ENCODE measurements at places on chromosomes 16 and 17.

- DNase-seq = no peak
Measured at GRCh38 chr17:61393904-61394629, 5.6 kb upstream of the TBX2 start.

DNA sequence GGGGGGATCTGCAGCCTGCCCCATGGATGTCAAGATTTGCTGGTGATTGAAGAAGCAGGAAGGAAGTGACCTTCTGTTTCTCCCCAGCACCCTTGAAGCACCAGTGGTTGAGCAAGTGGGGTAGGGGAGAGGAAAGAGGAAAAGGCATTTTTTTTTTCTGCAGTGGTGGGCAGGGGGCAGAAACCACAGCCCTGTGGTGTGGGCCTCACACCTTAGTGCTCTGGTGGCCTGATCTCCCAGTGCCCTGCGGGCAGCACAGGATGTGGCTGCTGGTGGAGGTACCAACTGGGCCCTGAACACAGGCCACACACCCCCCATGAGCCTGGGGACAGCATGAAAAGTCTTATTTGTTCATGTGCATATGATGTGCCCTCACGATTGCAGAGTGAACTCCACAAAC is 7.1 kb downstream of the ITGAD start:
- DNase-seq = peak; percentile 90

- no peak for DNase-seq
Measured at GRCh38 chr17:77842528-77843147, 115.9 kb upstream of the TNRC6C start.

- DNase-seq = no peak
Measured at GRCh38 chr16:17160285-17160853, 310.4 kb downstream of the XYLT1 start.

GRCh38 chr16:69937465-69937951 is 13.6 kb upstream of the CLEC18A start:
- DNase-seq = no peak

DNA sequence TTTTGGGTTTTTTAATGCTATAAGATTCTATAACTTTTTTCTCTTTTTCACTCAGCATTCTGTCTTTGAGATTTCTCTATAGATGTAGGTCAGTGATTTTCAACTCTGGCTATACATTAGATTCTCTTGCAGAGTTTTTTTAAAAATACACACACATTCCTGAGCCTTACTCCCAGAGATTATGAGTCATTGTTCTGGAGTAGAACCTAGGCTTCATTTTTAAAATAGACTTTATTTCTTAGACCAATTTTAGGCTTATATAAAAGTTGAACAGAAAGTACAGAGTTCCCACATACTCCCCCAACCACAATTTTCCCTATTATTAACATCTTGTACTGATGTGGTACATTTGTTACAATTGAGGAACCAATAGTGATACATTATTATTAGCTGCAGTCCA is 63.3 kb downstream of the CYB561 start:
- DNase-seq = no peak

DNA sequence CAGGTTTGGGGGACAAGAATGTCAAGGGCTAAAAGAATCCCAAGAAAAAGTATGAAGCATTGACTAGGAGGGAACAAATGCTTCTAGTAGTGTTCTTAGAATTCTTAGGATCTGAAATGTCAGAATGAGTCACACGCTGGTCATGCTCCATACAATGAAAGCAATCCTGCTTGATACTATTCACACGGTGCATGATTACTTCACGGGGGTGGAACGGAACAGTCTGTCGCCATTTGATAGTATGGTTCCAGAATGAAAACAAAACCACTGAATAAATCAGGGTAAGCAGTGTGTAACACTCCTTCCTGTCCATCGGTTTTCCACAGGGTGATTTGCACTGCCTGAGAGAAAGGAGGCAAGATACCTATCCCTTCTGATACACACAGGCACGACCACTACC is 22.9 kb upstream of the YWHAE start:
- DNase-seq = no peak

GRCh38 chr16:11161974-11162373 is 94.0 kb downstream of the SOCS1 start:
- DNase-seq = no peak

GRCh38 chr17:29682987-29683386 is 60.3 kb upstream of the CORO6 start:
- DNase-seq = no peak

GRCh38 chr17:49931416-49932137 is 37.4 kb upstream of the DLX4 start:
- no peak for DNase-seq

DNA sequence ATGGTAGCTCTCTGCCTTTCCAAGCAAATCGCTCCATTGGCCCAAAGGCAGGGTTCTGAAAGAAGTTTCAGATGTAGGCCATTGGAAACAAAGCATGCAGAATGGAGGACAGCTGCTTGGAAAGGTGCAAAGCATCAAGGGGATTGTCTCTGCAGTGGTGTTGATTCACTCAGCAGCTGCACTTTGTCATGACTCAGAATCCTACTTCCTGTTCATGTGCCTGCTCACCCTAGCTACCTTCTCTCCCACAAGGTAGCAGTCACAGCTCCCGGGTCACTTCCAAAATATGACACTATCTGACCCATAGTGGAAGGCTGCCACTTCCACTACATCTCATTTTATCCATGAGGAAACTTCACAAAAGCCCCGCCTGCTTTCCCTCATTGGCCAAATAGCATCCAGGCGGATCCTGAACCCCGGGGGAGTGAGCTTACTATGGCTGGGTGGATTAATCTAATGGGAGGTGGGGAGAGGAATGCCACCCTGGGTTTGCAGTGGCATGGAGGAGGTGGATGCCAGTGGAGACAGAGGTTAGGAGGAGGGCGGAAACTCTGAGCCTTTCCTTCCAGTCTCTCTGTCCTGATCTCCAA is 74.7 kb upstream of the NKD1 start:
- no peak for DNase-seq

GRCh38 chr17:31738067-31738466 is 121.0 kb downstream of the COPRS start:
- DNase-seq = no peak

DNA sequence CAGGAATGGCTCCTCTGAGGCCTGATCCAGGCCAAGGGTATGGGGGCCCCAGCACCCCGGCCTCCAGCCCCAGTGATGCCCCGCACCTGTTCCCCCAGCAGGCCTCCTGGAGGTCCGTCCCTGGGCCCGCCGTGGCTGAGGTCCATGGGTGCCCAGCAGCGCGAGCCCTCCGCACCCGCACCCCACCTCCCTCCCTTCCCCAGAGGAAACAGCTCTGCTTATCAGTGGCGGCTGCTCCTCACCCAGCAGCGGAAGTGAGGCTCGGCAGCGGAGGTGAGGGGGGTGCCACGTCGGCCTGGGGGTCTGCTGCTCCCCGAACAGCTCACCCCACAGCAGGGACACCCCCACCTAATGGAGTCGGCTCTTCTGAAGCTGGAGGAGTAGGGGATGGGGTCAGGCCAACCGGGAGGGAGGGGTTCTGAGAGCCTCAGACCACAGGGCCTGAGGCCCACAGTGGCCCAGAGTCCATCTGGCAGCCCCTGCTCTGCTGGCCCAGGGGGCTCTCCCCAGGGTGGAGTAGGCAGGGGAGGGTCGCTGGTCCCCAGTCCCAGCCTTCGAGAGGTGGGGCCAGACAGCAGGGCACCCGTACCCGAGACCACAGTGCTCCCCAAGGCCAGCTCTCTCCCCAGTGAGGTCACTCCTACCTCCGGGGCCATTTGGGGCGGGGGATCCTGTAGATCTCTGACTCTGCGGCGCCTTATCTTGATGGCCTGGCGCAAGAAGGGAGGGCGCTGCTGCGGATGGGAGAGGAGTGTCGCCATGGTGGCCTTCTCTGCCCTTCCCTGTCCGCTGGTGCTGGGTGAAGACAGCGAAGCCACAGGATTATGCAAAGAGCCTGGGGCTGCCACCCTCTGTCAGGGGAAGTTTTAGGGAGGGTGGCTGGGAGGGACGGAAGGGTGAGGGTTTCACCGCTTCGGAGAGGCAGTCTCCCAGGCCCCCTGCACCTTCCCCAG is at the start of gene UNC13D:
Gene UNC13D, minus strand, starts transcription at position 828 of the 953 bp plus-strand sequence. Its CDS starts 67 bp downstream, at position 761.
- DNase-seq = peak; percentile 23

GRCh38 chr16:455453-455852 is 30.0 kb downstream of the RAB11FIP3 start:
- DNase-seq = no peak

DNA sequence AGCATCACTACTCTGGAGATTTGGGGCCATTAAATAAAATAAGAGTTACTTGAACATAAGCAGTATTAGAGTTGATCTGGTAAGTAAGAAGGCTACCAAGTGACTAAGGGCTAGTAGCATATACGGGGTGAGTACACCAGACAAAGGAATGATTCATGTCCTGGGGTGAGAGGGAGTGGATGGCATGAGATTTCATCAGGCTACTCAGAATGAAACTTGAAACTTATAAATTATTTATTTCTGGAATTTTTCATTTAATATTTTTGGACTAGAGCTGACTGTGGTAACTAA is 2.3 kb downstream of the SLFN5 start:
- no peak for DNase-seq

- DNase-seq = no peak
Measured at GRCh38 chr17:18326039-18326438, 10.9 kb downstream of the SMCR8 start.

GRCh38 chr16:86297866-86298757 is 212.2 kb upstream of the FOXF1 start:
- no peak for DNase-seq

DNA sequence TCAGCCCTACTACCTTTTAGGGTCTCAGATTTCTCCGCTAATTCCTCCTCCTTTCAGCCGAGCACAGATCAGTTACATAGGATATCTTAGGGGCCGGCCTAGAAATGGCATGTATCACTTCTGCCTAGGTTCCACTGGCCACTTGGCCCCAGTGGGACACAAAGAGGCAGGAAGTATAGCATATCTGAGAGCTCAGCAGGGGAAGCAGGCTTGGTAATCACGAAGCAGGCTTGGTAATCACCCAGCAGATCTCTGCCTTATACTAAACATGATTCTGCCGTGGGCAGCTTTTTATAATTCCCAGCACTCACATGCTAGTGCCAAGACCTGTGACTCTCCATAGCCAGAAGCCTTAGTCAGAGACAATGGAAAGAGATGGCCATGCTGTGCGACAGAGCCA is 59.6 kb upstream of the CACNG5 start:
- no peak for DNase-seq

- no peak for DNase-seq
Measured at GRCh38 chr16:88866151-88866920, at the start of gene PABPN1L. PABPN1L (minus strand) TSS chr16:88866660; CDS start chr16:88866606, 54 bp downstream.

DNA sequence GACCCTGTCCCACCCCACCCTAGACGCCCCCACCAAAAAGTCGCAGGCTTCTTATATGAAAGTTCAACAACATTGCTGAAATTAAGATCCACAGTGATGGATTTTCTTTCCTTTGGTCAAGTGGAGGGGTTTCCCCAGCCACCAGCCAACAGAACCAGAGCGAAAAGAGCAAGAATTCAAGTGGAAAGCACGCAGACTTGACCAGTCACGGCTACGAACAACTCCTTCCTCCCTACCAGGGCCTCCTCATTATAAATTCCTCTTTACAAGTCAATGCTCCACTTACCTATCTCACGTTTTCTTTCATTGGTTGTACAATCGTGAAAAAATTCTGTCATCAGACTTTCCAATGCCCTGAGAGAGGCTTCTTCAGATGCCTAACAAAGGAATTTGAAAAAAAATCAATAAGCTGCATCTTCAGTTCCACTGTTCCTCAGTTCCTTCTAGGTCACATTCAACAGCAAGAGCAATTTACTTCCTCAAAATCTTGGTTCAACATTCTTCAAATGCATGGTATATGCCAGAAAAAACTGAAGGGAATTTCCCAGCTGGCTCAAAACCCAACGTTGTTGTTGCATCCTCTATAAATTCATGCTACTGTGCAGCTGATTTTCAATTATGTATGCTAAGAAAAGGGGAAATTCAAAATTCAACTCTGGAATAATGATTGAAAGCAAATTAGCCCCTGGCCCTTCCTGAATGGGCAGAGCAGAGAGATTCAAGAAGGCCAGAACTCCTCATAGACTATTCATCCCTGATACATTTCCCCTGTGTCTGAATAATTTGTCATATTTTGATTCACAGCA is 30.9 kb downstream of the XPO6 start:
- no peak for DNase-seq

GRCh38 chr17:77599699-77600098 is 358.8 kb upstream of the TNRC6C start:
- no peak for DNase-seq

- no peak for DNase-seq
Measured at GRCh38 chr16:89002851-89003830, 26.1 kb upstream of the CBFA2T3 start.

DNA sequence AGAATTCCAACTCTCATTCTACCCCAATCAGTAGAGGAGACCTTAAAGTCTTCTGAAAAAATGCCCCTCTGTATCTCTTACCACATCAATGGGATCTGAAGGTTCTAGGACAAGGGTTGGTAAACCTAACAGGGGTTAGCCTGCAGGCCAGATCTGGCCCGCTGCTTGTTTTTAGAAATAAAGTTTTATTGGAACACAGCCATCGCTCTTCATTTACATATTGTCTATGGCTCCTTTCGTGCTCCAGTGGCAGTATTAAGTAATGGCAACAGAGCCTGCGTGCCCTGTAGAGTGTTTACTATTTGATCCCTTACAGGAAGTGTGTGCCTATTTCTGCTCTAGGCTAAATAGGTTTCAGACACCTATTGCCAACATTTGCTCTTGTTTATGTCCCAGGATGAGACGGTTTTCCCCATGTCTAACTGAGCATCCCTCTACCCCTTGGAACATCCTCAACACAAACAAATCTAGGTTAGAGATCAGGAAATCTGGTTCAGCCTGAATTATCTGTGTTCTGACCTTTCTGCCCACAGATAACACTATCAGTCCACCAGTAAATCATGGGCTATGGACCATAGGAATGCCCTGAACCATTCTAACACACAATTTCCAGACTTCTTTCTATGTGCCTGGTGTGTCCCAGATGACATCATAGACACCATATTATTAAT is 44.2 kb upstream of the ERCC4 start:
- DNase-seq = no peak

DNA sequence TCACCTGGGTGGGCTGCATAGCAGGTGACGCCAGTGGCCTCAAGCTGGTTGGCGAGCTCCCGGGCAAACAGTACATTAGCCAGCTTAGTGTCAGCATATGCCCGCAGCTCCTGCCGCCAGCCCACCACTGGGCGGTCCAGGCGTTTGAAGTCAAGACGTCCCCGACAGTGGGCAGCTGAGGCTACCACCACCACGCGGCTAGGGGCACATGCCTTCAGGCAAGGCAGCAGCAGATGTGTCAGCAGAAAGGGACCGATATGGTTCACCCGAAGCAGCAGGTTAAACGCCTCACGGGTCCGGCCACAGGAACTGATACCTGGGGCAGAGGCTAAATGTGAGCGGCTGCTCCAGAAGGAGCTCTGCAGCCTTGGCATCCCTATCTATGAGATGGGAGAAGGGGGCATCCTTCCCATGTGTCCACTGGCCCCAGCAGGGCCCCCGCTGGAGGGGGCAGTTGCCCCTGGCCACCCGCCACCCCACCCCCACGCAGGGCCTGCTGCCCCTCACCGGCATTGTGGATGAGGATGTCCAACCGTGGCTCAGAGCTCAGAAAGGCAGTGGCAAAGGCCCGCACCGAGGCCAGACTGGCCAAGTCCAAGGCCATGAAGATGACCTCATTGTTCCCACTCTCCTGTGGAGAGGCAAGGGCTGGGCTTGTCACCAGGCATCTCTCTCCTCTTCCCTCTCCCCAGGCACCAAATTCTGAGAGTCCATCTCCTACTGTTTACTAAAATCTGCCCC is 1.7 kb downstream of the DHRS13 start:
- DNase-seq = no peak
